T1000 (cell line): ENCODE measurements at places on chromosomes 2 and 18.

GRCh38 chr2:19352946-19353720, 5.3 kb downstream of the OSR1 start:
- no peak for DNase-seq

- no peak for DNase-seq
Measured at GRCh38 chr2:175010848-175011254, 5.7 kb upstream of the CHN1 start.

GRCh38 chr2:120697471-120697870, 38.2 kb upstream of the GLI2 start:
- no peak for DNase-seq

DNA sequence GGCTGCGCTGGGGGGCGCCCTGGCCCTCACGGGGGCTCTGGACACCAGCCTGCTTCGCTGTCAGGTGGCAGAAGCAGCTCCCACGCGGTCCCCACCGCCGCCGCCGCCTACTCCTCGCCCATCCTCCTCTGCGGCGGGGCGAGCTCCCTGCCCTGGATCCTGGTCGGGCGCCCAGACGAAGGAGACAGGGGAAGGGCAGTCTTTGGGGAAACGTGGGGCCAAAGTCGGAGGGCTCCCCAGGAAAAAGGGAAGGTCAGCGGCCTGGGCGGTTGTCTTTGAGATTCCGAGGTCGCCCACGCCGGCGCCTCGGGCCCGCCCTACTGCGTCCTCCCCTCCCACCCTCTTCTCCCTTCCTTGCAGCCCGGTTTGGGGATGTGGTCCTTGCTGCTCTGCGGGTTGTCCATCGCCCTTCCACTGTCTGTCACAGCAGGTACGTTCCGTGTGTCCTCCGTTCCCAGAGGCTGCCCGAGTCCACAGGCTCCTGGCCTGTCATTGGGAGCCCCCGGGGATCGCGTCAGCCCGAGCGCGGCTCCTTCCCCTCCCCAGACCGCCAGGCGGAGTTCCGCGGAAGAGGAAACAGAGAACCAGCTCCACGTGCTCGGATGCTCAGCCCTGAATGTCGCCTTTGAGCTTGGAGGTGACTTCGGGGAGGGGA, 800 bp downstream of the IL1RL2 start:
- DNase-seq: no peak

GRCh38 chr2:241359481-241360045, 3.5 kb downstream of the FARP2 start:
- DNase-seq: no peak

GRCh38 chr18:10401930-10402329, 52.5 kb upstream of the APCDD1 start:
- no peak for DNase-seq

DNA sequence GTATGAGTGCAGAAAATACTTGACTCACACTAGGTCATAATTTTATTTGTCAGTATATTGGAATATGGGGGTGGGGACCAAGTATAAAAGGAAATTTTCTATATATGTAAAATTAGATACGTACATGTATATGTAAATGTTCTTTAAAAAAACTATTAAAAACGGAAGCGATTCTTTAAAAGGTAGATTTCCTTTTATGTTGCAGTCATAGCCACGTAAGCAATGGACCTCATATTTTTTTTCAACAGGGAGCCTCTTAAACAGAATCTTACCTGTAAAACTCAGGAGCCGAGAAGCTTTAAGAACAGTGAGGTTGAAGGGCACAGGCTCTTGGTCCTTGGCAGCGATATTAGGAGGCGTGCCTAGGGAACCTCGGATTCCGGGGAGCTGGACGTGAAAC, 3.3 kb downstream of the RHBDD1 start:
- no peak for DNase-seq

DNA sequence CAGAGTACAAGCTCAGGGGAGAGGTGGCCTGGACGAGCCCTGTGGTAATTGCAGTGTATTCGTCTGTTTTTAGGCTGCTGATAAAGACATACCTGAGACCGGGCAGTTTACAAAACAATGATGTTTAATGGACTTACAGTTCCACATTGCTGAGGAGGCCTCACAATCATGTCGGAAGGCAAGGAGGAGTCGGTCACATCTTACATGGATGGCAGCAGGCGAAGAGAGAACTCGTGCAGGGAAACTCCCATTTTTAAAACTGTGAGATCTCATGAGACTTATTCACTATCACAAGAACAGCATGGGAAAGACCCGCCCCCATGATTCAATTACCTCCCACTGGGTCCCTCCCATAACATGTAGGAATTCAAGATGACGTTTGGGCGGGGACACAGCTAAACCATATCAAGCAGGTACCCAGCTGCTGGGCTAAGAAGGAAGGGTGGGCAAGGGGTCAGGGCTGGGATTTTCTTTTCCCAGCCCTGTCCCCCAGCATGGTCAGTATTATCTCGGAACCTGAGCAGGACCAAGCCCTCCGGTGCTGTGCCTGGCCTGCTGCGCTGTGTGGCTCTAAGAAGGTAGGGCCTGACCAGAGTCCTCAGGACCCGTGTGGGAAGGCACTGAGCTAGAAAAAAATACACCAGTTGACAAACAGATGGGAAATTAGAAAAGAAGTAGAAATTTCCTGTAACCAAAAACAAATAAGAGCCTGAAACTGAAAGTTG, 78.6 kb upstream of the SH3BP4 start:
- no peak for DNase-seq

GRCh38 chr2:218130822-218131221, 5.0 kb downstream of the CXCR2 start:
- no peak for DNase-seq

DNA sequence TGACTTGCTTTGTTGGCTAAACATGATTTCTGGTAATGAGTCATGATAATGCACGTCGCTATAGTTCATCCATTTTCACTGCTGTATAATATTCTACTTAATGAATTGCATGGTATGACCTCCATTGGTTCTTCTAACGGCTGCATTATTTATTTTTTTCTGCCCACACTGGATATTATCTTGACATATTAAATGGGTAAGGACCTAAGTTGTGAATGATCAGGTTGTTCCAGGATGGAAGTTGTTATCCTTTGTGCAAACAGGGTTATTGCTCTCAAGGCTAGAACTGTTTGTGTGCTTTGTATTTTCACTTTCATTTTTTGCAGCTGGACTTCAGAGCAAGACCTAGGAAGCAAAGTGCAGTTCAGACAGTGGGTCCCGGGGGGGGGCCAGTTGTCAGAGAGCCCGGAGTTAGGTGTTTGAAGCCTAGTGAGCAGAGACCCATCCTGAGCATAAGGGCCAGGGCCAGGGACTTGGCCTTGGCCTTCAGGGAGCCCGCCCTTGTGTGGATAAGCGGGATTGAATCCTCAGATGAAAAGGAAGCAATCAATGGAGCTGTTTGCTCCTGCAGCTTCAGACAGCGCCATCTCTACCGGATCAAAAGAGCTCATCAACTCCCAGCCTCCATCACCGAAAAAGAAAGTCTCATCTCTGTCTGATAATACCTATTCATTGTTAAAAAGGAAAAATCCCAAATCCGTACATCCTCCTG, 48.2 kb downstream of the AGAP1 start:
- DNase-seq: no peak

GRCh38 chr2:10301941-10302478, 694 bp upstream of the HPCAL1 start:
- DNase-seq: no peak

- DNase-seq: peak; percentile 4
Measured at GRCh38 chr2:175805442-175806124, 196.5 kb downstream of the LNPK start.

DNA sequence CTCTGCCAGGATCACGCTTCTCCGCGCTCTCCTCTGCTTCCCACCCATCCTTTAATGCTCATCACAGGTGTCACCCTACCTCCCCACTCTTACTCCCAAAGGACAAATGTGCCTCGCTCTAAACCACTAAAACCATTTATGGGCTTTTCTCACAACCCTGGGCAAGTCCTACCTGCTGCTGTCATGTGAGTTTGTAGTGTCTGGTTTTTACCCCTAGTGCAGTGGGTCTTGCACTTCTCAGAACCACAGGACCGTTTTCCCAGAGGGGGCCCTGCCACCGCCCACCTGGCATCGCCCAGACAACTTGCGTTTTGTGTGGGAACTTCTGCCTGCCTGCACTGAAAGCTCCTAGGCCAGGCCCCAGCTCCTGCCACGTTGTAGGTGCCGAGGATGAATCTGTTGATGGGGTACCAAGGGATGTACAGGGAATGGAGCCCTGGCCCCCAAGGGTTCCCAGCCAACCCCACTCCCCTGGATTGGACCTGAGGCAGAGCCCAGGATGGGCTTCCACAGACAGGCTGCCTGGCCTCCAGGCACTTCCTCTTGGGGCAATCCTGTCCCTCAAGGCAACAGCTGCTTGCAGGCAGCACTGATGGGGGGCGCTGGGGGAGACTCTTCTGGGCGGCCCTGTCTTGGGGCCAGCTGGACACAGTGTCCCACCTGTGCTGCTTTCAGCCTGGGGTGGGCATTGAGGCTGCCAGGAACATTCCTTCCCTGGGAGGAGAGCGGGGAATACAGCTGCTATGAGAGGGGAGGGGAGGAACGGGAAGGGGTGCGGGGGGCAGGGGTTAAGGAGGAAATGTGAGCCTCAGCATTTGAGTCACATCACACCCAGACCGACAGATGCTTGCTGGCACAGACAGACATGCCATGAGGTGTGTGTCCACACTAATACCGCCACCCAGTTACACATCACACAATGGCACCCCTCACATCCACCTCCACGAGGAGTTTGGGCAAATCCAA, 176.3 kb downstream of the ZFP36L2 start:
- DNase-seq: no peak

GRCh38 chr2:48045613-48046012, 139.3 kb upstream of the FBXO11 start:
- DNase-seq: no peak

DNA sequence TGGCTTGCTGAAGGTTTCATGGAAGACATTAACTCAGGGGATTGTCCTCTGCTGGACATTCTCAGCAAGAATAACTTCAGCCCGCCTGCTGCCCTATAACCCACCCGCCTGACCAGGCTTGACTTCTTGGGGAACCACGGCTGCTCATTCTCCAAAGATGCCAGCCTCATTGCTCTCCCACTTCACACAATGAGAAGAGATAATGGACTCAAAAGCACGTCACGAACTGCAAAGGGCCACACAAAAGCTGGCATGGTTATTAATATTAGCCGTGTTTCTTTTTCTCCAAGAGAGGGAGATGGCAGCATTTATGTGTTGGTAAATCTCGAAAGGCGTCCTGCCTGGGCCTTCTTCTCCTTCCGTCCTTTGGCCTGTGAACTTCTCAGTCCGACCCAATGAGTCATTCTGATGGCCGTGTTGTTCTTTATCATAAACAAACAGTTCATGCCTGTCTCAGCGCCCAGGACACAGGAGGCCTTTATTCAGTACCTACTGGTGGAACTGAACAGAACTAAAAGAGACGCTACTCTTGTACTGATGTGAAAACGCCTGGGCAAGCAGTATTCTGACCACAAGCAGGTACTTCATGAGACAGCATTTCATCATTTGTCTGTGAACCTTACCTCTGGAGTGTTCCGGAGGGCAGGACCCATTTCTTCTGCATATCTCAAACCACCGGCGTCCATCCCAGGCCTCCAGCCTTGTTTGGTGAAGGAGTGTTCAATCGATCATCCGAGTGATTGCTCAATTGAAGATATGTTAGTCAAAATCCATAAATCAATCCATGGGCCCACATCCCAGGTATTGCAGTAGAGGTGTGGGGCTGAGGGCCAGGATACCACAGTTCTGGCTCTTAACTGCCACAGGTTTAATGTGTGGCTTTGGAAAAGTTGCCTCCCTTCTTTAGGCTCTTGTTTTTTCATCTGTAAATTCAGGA, 25.1 kb upstream of the KLHL29 start:
- DNase-seq: no peak

GRCh38 chr18:41643427-41643826, 311.6 kb upstream of the PIK3C3 start:
- no peak for DNase-seq

DNA sequence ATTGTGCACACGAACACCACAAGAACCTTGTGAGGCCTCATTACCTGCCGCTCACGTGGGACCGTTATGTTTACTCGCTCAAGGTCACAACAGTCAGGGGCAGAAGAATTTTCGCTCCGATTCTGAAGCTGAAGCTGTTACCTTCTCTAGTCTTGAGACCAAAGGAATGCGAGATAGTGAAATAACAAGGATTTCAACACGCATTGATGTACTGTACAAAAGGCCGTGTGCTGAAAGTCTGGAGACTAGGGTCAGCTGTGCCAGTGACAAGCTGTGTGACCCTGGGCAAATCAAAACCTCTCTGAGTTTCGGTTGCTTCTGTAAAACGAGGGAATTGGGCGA, 583 bp downstream of the NEMP2 start:
- DNase-seq: no peak

GRCh38 chr2:101253703-101254450, 1.2 kb downstream of the CNOT11 start:
- no peak for DNase-seq

- DNase-seq: no peak
Measured at GRCh38 chr2:200308546-200309295, 2.2 kb downstream of the SPATS2L start.

- DNase-seq: no peak
Measured at GRCh38 chr2:219636941-219637841, 9.8 kb downstream of the SLC4A3 start.

- no peak for DNase-seq
Measured at GRCh38 chr18:68417826-68418225, 297.1 kb downstream of the TMX3 start.
